PC-3 (cell line): ENCODE measurements at places on chromosomes 11 and 22.

DNA sequence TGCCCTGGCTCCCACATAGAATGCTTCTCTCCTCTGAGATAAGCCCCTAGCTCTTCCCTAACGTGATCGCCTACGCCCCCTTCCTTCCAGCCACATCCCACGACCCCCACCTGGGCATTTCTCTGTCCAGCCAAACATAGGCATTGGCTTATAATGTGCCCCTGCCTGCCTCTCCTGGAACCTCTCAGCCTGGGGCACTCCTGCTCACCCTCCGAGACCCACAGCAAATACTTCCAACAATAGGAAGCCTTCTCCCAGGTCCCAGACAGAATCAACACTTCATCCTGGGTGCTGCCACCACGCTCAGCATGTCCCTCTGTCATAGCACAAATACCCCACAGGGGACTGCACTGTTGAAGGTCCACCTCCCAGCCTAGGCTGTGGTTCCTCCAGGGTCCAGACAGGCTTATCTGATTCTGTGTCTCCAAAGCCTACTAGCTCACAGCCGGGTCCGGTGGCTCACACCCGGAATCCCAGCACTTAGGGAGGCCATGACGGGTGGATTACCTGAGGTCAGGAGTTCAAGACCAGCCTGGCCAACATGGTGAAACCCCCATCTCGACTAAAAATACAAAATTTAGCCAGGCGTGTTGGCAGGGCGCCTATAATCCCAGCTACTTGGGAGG, 24.2 kb upstream of the TMPRSS4 start:
- DNase-seq: no peak

DNA sequence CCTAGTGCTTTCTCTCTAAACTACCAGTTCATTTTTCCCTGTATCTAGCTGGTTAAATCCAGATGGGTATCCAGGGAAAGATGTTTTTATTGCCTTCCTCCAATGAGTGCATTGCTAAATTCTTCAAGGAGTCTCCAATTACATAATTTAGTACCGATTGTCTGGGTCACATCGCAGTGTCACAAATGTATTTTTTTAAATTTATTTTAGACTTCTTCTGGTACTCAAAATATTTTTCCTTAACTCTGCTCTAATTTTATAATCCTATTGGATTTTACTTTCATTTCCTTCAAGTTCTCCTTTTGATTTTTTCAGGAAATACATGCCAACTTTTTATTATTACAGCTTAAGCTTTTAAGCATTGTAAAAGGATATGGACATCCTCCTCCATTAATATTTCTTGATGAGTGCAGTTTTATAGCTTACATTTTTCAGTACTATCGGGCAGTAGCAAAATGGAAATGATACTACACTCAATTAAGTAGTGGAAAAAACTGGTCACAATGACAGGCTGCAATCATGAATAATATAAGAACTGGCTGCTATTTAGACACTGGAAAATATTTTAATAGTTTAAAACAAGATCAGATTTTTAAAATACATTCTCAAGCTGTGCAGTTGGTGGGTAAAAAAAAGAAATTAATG, 20.3 kb downstream of the BBOX1 start:
- no peak for DNase-seq

DNA sequence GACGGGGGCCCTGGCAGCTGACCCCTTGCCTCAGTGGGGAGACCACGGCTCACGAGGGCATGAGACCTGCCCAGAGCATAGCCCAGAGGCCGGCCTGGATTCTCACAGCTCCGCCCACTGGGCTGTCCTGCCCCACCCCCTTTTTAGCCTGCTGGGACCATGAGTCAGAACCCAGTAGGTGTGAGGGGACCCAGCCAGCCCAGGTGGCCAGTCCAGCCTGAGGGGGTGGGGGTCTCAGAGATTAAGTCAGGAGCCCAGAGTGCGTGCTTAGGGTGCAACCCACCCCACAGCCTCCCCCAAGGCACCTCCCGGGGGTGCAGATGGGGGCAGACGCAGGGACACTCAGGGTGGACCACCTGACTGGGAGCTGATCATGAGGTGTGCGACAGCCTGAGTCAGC, 40.1 kb upstream of the PPARA start:
- DNase-seq: peak; percentile 58

GRCh38 chr11:102576350-102576749, 45.8 kb upstream of the MMP7 start:
- no peak for DNase-seq

GRCh38 chr11:117934526-117935307, 5.5 kb upstream of the TMPRSS13 start:
- no peak for DNase-seq

DNA sequence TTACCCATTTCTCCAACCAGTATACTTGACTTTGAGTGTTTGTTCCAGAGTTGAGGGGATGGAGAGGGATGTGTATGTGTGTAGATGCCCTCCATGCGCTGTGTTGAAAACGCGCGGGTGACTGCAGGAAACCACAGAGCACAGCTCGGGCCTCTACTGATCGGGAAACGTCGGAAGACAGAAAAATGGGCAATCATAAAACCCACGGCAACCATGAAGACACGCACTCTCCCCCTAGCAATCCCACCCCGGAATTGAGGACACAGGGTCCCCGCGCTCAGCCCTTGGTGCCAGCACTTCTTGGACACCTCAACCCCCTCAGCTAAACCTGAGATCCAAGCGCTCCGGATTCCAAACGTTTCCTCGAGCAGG, 251 bp upstream of the UQCC3 start:
- DNase-seq: no peak

- DNase-seq: no peak
Observed at GRCh38 chr22:46362203-46362933, 26.9 kb downstream of the TRMU start.

GRCh38 chr22:19172213-19173046, 6.1 kb downstream of the SLC25A1 start:
- DNase-seq: no peak

DNA sequence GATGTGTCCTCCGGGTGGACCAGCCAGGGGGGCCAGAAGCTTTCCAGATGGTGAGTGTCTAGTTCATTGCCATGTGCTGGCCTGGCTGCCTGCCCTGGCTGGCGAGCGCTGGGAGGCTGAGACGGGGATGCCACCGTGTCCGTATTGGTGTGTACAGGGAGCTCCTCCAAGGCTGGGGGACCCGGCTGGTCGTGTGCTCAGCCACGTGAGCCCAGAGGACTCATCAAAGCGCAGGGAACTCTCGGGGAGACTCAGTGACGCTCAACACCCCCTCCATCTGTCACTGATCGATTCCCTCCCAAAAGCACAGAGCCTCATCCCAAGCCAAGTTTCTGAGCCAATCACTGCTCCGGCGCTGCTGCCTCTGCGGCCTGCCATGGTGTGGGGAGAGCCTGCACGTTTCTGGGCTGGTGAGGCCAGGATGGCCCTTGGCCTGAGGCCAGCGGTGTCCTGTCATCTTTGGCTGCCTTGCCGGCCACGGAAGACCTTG, 423.7 kb downstream of the SHANK2 start:
- no peak for DNase-seq

GRCh38 chr11:14451825-14452224, 47.8 kb downstream of the COPB1 start:
- peak; percentile 68 for DNase-seq

DNA sequence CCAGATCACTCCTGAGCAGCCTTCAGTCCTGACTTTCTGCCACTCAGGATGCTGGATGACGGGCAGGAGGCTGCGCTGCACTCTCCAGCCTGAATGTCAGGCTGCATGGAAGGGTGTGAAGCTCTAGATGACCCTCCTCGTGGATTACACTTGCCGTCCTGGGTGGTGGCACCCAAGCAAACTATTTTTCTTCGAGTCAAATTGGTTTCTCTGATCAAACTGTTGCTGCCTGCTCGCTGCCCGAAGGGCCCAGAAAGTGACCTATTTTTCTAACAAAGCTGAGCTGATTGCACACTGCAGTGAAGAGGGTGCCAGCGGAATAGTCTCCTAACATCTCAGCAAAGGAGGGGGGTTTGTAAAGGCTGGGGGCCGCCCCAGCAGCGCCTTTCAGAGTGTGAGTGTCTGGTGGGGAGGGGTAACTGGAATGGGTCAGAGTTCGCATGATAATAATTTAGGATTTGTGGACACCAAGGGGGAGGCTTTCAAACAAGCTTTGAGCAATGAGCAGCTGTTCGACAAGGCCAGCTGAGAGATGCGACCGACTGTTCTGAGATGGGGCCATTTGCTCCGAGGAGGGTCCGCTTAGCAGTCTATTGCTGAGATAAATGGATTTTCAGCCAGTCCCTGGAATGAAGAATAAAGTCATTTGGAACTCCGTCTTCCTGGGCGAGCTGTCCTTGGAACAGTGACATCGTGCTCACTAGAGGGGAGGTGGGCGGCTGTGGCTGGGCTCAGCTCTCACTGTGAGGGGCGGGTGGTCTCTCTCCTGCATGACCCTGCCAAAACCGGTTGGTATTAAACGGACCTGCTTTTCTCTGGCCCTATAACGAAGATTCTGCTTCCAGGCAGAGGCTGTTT, 537.6 kb downstream of the BRD1 start:
- no peak for DNase-seq

- no peak for DNase-seq
Observed at GRCh38 chr11:83105168-83105567, 33.5 kb upstream of the RAB30 start.

DNA sequence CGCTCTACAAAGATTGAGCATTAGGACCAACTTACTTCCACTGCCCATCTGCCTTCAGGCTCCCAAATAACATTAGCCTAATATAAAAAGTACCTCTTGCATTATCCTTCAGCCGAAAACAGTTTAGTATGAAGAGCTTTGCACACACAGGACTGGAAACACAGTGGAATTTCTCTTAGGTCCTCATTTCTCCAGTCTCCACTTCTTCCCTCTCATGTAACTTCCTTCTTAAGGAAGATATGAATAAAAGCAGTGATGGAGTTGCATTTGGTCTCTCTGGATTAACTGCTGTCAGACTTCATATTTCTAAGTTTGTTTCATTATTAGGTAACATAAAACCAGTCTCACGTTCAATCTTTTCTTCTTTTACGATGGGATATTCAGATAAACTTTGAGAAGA, 5.6 kb upstream of the MPEG1 start:
- no peak for DNase-seq

- no peak for DNase-seq
Observed at GRCh38 chr11:405323-405953, 9.4 kb downstream of the SIGIRR start.

GRCh38 chr11:124581817-124582216, 12.0 kb downstream of the OR8A1 start:
- DNase-seq: no peak

GRCh38 chr11:134406264-134407185, 5.5 kb downstream of the B3GAT1 start:
- no peak for DNase-seq

DNA sequence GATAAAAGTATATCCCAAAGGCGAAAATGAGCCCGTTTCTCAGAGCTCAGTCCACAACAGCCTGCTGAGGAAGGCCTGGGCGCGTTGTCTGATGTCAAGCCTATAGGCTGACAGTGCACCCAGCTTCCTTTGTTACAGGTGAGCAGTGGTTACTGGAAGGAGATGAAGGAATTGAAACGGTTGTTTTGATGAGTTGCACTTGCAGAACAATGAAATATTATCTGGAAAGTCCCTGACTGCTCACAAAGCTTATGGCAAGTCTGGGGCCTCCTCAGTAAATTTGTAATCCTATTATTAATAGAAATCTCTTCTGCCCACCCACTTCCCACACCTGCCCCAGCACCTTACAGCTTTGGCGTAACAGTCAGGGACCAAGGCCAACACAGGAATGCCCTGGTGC, 77.8 kb downstream of the C11orf91 start:
- no peak for DNase-seq

DNA sequence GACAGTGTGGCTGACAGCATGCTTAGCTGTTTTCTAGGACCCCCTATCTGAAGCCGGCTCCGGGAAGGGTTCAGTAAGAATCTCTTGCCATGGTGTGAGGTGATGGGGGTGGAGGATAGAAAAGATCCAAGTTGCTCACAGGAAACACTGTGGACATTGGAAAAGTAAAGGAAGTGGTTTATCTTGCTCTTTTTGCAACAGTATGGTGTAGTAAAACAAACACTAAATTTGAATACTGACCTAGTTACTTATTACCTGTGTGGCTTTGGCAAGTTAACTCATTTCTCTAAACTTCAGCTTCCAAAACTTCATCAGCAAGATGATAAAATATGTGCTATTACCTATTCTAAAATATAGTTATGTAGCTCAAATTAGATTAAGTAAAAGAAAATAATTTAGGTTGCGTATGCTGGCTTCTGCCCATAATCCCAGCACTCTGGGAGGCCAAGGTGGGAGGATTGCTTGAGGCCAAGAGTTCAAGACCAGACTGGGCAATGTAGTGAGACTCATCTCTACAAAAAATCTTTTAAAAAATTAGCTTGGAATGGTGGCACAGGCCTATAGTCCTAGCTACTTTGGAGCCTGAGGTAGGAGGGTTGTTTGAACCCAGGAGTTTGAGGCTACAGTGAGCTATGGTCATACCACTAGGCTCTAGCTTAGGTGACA, 51.6 kb upstream of the APOA1 start:
- no peak for DNase-seq

- DNase-seq: no peak
Observed at GRCh38 chr11:44468345-44468988, 97.0 kb upstream of the CD82 start.

DNA sequence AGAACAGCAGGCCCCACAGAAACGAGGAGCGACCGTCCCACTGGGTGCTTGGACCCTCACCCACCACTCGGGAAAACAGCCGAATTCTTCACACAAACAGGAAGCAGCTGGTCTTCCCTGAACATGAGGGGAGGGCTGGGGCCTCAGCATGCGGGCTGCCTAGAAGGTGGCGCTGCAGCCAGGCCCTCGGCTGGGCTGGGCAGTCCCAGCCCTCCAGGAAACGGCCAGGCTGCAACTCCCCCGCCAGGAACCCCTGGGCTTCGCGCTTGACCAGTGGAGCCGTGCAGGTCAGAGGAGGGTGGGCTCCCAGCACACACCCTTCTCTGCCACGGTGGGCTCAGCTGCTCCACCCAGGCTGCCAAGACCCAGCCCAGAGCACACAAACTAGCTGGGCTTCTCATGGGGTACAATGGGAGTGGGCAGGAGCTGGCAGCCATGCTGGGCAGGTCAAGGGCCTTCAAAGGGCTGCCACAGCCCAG, 29.6 kb downstream of the IGF2 start:
- no peak for DNase-seq

- no peak for DNase-seq
Observed at GRCh38 chr11:92870196-92870832, 99.1 kb upstream of the MTNR1B start.

DNA sequence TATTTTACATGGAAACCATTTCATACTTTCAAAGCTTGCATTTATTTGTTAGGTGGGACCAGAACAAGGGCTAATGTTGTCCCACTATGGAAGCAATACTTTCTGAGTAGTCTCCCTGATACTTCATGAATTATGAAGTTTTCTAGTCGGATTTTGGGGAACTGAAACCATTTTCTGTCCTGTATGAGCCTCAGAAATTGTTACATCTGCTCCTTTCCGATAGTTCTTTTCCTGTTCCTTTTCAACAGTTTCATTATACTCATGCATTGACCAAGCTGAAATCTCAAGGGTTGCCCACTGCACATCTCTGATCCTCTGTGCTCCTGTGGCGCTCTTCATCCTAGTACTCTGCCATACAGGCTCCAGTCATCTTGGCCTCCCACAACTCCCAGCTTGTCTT, 31.5 kb upstream of the GLYATL1 start:
- DNase-seq: no peak

DNA sequence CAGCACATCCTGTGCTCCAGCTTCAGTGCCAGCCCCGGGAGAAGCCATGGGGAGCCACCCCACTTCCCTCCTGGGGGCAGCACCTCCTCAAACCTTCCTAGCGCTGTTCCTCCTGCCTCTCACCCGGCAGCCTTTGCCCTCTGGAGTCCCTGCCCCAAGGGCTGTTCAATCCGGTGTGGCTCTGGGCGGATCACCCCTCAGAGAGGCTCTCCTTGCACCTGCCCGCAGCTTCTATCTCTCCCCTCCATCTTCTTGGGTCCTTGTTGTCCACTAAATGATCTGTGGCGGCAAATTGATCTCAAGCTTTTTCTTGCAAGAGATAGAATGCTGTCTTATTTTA, 18.1 kb upstream of the CDKN1C start:
- no peak for DNase-seq
